ENCODE measurements at places on chromosomes 11 and 22. TPM values are rescaled to one million over a fixed set of nuclear protein-coding genes. Genes with fewer than 3 reads are reported as not detected.
A peak's percentile ranks its signal among the peaks of the same experiment; 100 is the strongest.

DNA sequence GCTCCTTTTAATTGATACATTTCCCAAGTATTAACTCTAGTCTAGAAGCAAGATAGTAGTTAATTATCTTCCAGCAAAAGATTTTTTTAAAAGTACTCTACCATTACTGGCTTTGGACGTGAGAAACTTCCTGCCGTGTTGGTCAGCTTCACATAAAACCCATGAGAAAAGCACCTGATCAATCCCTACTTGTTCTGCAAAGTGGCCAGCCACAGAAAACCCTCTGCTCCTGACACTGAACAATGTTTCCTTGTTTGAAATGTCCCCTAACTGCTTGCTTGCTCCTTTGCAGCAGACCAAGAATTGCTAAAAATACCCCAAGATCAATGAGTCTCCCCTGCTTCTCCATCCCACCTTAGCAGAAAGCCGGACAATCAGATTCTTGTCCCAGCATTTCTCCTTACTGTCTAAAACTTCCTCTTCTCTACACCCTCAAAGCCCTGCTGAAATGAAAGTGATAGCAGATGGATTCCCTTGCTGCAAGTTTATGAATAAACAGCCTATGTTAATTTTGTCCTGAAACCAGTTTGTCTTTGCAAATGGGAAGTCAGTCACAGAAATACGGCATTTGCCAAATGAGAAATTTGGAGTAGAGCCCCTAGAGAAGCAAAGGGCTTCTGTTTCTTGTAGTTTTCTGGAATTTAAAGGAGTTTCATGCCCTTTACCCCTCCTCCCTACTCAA lies 207.1 kb upstream of the ARHGAP20 start:
- DNase-seq, result no peak

DNA sequence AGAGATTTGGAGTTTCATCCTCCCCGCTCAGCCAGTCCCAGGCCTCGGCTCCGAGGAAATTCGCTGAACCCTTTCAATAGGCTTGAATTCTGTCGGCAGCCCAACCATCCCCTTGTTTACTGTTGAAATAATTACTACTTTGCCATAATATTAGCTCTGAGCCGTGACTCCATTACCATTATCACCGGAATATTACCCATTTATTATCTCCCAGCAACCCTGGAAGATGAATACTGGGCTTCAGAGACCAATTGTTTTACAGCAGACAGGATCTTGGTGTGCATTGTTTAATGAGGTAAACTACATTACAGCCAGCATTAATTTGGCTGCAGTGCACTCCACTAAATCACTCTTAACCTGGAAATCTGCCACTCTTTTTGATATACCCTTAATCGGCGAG lies 867.4 kb downstream of the NTM start:
- no peak for DNase-seq

DNA sequence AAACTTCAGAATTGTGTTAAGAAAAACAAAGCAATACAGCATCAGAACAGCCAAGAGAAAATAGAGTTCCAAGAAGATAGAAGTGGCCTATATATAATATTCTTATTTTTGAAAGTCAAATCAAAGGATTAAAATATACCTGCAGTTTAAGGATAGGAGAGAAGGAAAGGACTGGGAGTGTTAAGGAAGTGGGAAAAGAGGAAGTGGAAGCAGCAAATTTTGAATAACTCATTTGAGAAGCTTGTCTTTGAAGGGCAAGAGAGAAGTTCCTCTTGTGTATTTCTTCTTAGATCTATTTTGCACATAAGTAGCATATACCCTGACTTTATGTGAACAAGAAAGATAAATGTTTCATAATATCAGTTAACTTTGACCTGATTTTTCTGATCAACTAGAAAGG lies 62.6 kb upstream of the SLC17A6 start:
- DNase-seq, result no peak

GRCh38 chr11:132579634-132580327 lies 952.5 kb downstream of the OPCML start:
- no peak for DNase-seq

- no peak for DNase-seq
Observed at GRCh38 chr11:69947059-69947792, 128.0 kb upstream of the FGF3 start.

- no peak for DNase-seq
Observed at GRCh38 chr11:35173011-35173511, 34.1 kb downstream of the CD44 start.

GRCh38 chr11:42976636-42977217 lies 335.1 kb upstream of the API5 start:
- no peak for DNase-seq

DNA sequence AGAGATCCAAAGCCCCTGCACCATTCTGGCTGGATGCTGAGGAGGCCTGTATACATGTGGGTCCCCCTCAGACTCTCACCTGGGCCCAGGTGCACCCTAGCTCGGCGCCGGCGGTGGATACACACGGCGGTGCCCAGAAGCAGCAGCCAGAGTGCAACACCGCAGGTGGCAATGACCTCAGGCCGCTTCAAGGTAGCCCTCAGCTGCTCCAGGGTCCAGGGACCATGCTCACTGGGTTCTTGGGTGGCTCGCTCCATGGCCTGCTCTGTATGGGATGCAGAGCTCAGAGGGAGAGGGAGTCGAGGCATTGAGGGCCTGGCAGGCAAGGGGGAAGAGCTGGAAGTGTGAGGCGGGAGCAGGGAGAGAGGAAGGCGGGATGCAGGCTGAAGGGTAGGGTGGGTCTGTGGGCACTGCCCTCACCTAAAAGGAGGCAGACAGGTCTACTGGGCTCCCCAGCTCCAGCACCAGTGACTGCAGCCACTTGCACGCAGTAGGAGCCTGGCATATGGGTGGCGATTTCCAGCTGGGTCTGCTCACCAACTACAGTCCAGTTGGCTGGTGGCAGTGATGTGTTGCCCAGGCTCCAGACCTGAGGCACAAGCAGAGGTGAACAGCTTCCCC lies 3.8 kb downstream of the ROBO4 start:
- peak; percentile 76 for DNase-seq

OR5AP2 gene
- not detected for total RNA-seq

Measured in lower leg skin (tissue), 4 donors.